ENCODE measurements at places on chromosomes 13 and 19.
A peak's percentile ranks its signal among the peaks of the same experiment; 100 is the strongest.

GRCh38 chr19:19269952-19270694 lies 3.0 kb downstream of the TM6SF2 start:
- DNase-seq: peak; percentile 23

GRCh38 chr13:97107815-97108529 lies 113.7 kb upstream of the OXGR1 start:
- no peak for DNase-seq

- no peak for DNase-seq
These were observed 48.4 kb downstream of the USPL1 start for GRCh38 chr13:30666113-30666512.

DNA sequence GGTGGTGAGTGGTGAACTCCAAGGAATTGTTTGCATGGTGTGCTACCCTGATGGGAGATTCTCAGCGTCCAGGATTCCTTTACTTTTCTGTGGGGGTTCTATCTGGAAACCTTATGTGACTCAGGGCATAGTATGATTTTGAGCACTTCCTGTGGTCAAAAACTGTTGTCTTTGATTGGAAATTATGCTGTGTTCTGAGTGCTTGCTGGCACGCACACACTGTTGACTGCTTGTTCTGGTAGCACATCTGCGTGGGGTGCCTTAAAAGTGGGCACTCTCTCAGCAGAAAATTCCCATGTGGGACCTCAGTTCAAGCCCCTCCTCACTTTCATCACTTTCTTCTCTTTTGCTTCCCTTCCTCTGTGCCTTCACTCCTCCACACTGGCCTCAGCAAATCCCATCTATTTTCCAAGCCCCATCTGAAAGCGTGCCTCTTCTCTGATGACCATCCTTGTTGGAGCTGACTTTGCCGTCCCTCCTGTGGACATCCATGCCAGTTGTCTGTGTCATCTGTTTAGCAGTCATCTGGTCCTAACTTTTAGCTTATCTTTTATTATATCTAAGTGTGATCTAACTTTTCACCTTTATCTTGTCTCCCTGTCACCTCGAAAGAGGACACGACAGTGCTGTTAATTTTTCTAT lies 56.4 kb upstream of the NPAS1 start:
- no peak for DNase-seq

GRCh38 chr19:3730457-3730958 lies 22.3 kb downstream of the TJP3 start:
- no peak for DNase-seq

GRCh38 chr13:72890546-72890945 lies 108.6 kb downstream of the PIBF1 start:
- no peak for DNase-seq

GRCh38 chr13:93562676-93563075 lies 336.1 kb downstream of the GPC6 start:
- no peak for DNase-seq

DNA sequence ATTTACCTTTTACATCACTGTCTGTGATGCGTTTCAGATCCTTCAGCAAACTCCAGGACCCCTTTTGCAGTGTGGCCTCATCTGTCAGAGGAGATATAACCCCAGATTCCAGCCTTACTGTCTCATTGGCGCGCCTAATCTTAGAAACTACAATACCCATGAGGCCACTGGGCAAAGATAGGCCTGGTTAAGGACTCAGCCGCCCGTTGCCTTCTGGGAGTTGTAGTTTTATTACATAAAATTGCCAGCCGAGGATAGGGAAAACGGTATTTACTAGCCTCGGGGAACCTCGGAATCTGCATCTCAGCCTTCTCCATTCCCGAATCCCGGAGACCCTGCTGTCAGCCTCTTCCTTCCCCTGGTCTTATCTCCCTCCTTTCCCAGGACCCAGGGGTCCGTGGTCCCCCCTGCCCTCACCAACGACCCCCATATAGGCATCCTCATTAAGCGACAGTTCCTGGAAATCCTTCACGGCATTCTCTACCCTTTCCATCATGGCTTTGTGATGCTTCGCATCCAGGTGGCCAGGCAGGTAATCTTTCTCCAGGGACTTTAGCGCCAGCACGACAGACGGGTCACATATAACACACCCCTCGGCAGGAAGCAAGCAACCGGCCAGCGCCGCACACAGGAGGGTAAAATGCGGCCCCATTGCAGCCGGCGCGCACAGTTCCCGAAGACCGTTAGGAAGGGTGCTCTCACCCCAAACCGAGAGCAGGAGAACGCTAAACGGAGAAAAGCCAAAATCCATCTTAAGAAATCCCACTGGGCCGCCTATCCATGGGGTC lies 1.3 kb downstream of the IZUMO1 start:
- DNase-seq: peak; percentile 79

GRCh38 chr19:10964903-10965302 lies 4.1 kb downstream of the SMARCA4 start:
- DNase-seq: no peak

GRCh38 chr19:38710928-38711725 lies 33.1 kb downstream of the CAPN12 start:
- DNase-seq: no peak

GRCh38 chr19:43425567-43426392 lies 11.1 kb downstream of the TEX101 start:
- no peak for DNase-seq

DNA sequence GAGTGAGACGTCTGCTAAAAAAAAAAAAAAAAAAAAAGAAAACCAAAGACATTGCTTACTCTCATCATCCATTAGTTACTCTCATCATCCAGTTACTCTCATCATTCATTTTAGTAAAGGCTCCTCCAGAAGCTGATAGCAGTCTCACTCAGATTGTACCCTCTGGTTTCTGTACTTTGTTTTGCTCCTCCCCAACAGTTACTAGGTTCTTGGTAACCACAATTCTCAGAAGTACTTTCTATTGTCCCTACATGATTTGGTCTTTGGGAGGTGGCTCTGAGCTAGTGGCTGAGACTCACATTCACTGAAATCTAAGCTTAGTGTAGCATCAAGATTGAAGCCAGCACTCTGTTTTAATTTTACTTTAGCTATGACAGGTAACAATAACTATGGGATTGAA lies 14.3 kb downstream of the ERICH4 start:
- no peak for DNase-seq

GRCh38 chr13:34107806-34108205 lies 289.9 kb downstream of the RFC3 start:
- no peak for DNase-seq

DNA sequence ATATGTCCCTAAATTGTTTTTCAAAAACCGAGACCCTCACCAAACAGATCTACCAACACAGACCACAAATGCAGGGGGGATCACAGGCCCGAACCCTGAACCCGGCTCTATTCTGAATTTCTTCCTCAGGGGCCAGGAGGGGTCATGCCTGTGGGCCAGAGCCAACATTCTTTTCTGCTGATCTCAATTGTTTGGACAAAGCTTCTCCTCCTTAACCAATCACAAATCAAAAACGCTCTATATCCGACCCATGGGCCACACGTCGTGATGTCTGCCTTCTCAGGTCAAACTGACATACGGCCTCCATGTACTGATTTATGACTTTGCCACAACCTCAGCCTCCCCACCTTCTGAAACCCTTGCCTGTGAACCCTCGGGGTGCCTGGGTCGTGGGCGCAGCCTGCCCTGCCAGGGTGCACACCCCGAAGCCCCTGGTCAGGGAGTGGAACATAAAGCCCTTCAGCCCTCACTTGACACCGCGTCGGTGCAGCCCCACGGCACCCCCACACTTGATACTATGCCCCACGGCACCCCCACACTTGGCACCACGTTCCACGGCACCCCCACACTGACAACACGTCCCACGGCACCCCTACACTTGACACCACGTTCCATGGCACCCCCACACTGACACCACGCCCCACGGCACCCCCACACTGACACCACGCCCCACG lies 58.4 kb upstream of the C13orf46 start:
- no peak for DNase-seq

DNA sequence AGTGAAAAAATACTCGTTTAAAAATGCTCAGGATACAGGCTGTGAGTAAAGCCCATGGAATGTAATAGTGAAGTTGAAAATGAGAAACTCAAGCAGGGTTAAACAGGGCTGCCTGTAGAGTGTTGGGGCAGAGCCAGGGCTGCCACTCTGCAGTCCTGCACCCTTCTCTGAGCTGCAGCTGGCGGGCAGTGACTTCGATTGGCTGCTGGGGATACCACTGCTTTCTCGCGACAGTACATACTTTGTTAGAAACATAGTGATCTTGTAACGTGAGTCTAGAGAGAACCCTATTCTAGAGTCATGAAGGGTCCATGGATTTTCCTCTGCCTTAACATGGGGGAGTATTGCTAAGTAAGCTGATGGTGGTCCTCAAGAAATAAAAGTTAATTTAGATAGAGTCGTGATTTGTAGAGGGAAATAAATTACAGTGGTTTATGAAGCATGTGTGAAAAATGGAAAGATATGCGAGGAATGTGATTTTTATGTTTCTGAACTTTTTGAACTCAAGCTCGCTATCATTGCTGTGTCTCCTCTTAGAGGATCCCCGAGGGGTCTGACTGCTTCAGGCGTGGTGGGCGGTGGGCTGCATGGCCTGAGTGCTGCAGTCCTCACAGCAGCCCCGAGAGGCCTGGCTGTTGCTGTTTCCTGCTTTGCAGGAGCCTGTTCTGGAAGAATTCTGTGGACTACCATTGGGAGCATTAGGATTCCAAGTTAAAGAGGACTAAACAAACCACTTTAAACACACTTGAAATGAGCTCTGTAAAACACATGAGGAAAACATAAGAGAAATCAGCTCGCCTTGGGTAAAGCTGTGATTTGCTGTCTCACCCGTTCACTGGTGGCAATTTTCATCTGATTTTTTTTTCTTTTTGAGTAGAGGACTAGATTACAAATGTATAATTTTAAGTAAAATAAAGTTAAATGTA lies 95.7 kb downstream of the ARHGEF7 start:
- DNase-seq: no peak

GRCh38 chr13:48178126-48178525 lies 54.9 kb upstream of the ITM2B start:
- DNase-seq: no peak

GRCh38 chr19:46413262-46414031 lies at the start of gene CCDC8:
Gene CCDC8, minus strand, starts transcription at chr19:46413564. Its CDS starts 754 bp downstream, at chr19:46412810.
- DNase-seq: peak; percentile 72

- DNase-seq: no peak
These were observed 200.9 kb upstream of the MIR17HG start for GRCh38 chr13:91146601-91147000.

GRCh38 chr13:53068585-53069520 lies 40.2 kb downstream of the OLFM4 start:
- peak; percentile 67 for DNase-seq

DNA sequence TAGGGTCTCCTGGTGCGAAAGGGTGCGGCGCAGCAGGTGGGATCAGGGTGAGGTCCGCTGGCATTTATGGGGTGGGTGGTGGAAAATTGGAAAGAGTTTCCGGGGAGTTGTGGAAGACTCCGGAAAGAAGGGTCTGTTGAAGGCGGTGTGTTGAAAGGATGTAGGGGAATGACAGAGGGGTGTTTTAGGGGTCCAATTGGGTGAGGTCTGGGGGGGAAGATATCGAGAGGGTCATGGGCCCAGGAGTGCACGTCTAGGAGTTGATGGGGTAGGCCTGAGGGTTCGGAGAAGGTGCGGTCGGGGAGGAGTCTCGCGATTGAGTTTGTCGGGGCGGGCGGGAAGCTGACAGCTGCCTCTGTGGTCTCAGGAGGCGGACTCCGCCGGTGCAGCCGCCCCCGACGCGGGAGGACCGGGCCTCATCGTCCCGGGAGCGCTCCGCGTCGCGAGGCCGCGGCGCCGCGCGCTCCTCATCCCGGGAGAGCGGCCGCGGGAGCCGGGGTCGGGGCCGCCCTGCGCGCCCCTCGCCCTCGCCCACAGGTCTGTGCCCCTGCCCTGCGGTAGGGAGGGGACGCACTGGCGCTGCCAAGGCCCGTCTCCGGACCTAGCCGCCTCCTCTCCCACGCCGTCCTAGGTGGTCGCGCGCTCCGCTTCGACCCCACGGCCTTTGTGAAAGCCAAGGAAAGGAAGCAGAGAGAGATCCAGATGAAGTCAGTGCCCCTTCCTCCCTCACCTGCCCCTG lies 7.0 kb downstream of the PGLYRP1 start:
- DNase-seq: no peak

GRCh38 chr19:33486936-33487811 lies 34.4 kb downstream of the PEPD start:
- DNase-seq: no peak
